ENCODE measurements at places on chromosomes 4 and X.

GRCh38 chrX:110180928-110181310 lies 137.0 kb downstream of the AMMECR1 start:
- DNase-seq = no peak

DNA sequence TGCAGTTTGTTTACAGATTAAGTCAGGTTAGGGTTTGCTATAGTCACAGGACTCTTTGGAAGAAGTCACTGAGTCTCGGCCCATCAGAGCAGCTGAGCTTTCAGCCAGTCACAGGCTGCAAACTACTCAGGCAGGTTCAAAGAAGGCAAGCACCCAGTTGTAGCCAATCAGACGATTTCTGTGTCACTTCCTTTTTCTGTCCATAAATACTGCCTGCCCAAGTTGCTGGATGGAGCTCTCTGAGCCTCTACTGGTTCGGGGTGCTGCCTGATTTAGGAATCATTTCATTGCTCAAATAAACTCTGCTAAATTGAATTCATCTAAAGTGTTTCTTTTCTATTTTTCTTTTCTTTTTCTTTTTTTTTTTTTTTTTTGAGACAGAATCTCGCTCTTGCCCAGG lies 7.3 kb upstream of the SH3BP2 start:
- DNase-seq = peak; percentile 74

- DNase-seq = no peak
These were observed 6.9 kb downstream of the SLC39A8 start for GRCh38 chr4:102338405-102338804.

GRCh38 chrX:13778916-13779315 lies 38.0 kb downstream of the GPM6B start:
- no peak for DNase-seq

- no peak for DNase-seq
These were observed 75.7 kb upstream of the GUCY1A1 start for GRCh38 chr4:155590796-155591585.

DNA sequence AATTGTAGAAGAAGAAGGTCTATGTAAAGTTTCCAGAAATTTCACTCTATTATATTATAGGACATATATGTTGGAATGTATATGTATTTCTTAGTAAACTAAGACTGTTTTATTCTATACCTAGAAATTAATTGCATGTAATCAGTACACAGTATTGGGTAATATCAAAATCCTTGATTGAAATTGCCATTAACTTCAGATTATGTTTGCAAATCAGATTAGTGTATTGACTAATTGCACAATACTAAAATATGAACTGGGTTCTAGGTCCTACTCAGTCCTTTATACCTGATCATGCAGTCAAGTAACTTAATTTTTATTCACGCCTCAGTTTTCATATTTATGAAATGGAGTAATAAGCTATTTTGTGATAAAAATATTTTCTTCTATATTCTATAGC lies 950.3 kb upstream of the ADGRL3 start:
- no peak for DNase-seq

DNA sequence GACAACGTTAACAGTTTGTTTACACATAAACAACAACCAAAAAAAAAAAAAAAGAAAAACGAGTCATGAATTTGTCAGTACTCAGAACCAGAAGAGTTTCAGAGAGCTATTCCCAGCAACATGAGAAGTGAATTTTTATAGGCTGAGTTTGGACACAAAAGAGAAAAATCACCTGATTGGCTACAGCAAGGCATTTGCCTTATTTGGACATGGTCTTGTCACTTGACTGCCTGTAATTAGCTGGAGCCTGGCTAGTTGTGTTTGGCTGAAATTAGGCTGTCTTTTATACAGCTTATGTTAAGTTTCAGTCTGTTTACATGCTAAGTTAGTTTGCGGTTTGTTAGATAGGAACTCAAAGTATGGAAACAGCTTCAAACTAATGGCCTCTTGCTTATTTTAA lies 880 bp upstream of the TEX13A start:
- no peak for DNase-seq

- no peak for DNase-seq
These were observed 117.6 kb downstream of the STK32B start for GRCh38 chr4:5168891-5169290.

GRCh38 chr4:171025776-171026175 lies 787.4 kb upstream of the GALNTL6 start:
- DNase-seq = no peak

- peak; percentile 67 for DNase-seq
These were observed 24.4 kb downstream of the RTL5 start for GRCh38 chrX:72107320-72107719.

DNA sequence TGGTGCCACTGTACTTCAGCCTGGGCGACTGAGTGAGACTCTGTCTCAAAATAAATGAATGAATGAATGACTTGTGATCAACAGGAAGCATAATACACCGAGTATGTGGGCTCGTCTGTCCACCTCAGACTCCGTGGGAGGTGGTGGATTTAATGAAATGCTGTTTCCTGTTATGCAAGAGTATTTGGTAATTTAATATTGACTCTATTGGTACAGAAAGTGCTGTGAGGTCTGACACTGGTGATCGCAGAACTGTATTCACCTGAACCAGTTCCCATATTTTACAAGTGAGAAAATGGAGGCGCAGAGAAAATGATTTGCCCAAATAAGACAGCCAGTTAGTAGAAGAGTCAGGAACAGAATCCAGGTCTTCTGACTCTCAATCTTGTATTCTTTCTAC lies 423.3 kb downstream of the RAPGEF2 start:
- DNase-seq = no peak

- no peak for DNase-seq
These were observed 13.5 kb downstream of the TSPAN7 start for GRCh38 chrX:38574858-38575257.

DNA sequence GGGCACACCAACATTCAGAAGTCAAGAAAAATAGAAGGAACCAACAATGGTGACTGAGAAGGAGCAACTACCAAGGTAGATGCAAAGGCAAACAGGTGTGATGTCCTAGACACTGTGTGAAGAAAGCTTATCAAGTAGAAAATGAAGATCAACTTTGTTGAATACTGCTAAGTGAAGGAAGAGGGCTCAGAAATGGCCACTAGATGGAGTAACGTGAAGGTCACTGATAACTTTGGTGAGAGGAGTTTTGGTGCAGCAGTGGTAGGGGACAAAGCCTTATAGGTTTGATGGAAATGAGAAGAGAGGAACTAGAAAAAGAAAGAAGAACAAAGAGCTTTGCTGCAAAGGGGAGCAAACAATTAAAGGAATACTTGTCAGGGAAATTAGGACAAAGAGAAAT lies 23.5 kb downstream of the OTC start:
- DNase-seq = no peak

GRCh38 chrX:14676431-14676830 lies 147.1 kb downstream of the GLRA2 start:
- DNase-seq = no peak
